ENCODE measurements at places on chromosomes 16 and 17. TPM values are rescaled to one million over a fixed set of nuclear protein-coding genes. Genes with fewer than 3 reads are reported as not detected.

DNA sequence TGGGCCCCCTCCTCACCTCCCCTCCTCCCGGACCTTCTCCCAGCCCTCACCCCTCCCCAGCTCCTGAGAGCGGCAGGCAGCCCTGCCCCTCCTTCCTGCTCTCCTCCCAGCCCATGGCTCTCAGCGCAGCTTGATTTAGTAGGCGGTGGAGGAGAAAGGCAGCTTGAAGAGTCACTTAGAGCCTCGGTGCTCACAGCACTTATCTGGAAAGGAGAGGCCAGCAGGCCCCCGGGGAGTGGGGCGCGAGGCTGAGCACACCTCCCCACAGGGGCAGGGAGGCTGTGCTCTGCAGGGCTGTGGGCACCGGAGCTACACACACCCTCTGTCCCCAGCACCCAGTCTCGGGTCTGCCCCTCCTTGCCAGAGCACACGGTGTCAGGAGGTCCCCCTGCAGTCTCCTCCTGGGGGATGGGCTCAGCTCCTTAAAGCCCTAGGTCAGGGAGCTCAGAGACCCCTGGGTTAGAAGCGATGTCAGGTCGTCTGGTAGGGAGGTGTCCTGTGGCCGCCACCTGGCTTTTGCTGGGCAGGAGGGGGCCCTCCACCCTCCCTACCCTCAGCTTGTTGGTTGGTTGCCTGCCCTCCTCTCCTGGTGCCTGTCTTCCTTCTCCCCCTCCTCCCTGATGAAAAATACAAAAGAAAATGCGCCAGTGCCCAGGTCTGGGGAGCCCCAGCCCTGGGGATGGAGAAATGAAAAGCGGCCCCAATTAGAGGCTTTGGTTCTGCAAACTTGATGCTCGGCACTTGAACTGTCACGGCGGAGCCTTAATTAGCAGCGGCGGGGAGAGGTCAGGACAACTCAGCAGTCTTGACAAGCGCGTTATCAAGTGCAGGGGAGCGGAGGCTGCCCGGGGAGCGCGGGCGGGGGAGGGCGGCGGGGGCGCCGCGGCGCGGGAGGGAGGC lies 151.1 kb upstream of the GSE1 start:
- H3K27me3 ChIP-seq: peaks cover 36% of the 10 kb centered on the region
- peak overlapping the region; percentile 48 for H3K4me3 ChIP-seq
- H3K36me3 ChIP-seq: no peaks in the 10 kb centered on the region
- H3K27ac ChIP-seq: no peak overlapping the region

DNA sequence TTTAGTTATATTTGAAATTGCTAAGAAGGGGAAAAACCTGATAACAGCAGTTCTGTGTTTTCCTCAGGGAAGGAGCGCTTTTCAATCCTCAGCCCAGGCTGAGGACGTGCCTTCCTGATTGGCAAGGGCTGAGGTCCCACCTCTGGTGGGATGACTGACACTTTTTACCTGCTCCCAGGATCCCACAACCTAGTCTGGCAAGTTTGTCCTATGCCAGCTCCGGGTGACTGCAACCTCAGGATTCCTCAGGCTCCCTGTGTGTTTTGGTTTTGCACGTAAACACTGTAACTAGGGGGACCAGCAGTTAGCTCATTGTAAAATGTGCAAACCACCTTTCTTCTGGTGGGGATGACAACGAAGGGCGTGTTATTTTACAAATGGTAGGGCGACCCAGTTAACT lies 7.5 kb downstream of the MARCHF10 start:
- no peak overlapping the region for H3K4me3 ChIP-seq
- no peaks in the 10 kb centered on the region for H3K4me1 ChIP-seq
- H3K27me3 ChIP-seq: peaks cover 6% of the 10 kb centered on the region
- H3K36me3 ChIP-seq: no peaks in the 10 kb centered on the region
- no peak overlapping the region for H3K27ac ChIP-seq
- no peak for DNase-seq

The ENPP7 gene
- 0.09 TPM for total RNA-seq

The MXRA7 gene
- 3.7 TPM for total RNA-seq

The AHSP gene
- not detected for total RNA-seq

The NAGLU gene
- 20.7 TPM for total RNA-seq

DNA sequence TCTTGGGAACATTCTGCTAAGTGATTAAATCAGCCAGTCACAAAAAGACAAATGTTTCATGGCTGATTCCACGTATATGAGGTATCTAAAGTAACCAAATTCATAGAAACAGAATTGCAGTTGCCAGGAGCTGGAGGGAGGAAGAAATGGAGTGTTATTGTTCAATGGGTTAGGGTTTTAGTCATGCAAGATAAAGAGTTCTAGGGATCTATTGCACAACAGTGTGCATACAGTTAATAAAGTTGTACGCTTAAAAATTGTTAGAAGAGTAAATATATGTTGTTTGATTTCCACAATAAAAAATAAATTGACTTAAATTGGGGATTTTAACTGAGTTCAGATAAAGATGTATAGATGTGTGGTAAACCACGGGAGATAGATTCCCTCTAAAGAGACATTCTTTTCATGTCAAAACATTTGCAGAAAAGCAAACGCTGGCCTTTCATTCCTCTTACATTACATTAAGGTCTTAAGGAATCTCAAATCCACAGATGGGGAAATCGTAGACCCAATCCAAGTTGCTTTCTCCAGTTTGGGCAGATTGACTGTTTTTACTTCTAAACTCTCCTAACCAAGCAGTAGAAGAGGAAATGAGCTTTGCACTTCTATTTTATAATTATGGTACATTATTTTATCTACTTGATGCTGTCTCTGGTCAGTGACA lies 4.6 kb downstream of the PRDM7 start:
- H3K36me3 ChIP-seq: no peaks in the 10 kb centered on the region
- DNase-seq: no peak
- no peak overlapping the region for H3K27ac ChIP-seq
- no peak overlapping the region for H3K4me3 ChIP-seq
- peaks cover 11% of the 10 kb centered on the region for H3K4me1 ChIP-seq

GRCh38 chr17:13476720-13477119 lies 125.0 kb downstream of the HS3ST3A1 start:
- no peaks in the 10 kb centered on the region for H3K27me3 ChIP-seq
- no peaks in the 10 kb centered on the region for H3K4me1 ChIP-seq
- DNase-seq: no peak
- no peak overlapping the region for H3K27ac ChIP-seq

DNA sequence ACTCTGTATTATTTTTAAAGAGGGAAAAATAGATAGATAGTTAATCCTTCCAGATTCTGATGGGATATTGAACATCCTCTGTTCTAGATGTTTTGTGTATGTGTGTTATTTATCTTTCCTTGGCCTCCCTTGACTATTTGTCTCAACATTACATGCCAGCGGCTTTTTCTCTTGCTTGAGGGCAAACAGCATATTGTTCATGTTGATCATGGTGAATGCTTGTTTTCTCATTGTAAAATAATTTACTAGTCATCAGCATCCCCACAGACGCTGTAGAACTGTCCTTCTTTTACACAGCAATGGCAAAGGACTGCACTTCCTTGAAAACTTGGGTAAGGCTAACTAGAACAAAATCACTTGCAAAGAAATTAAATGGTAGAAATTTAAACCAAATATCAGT lies 1376.4 kb upstream of the GOT2 start:
- no peak overlapping the region for H3K27ac ChIP-seq
- H3K4me3 ChIP-seq: no peak overlapping the region
- no peak for DNase-seq
- H3K36me3 ChIP-seq: no peaks in the 10 kb centered on the region

GRCh38 chr16:88454523-88454947 lies 1.5 kb downstream of the ZFPM1 start:
- H3K4me3 ChIP-seq: peak overlapping the region; percentile 96
- peak overlapping the region; percentile 95 for H3K27ac ChIP-seq
- no peaks in the 10 kb centered on the region for H3K36me3 ChIP-seq
- H3K27me3 ChIP-seq: peaks cover 6% of the 10 kb centered on the region
- peak; percentile 85 for DNase-seq

DNA sequence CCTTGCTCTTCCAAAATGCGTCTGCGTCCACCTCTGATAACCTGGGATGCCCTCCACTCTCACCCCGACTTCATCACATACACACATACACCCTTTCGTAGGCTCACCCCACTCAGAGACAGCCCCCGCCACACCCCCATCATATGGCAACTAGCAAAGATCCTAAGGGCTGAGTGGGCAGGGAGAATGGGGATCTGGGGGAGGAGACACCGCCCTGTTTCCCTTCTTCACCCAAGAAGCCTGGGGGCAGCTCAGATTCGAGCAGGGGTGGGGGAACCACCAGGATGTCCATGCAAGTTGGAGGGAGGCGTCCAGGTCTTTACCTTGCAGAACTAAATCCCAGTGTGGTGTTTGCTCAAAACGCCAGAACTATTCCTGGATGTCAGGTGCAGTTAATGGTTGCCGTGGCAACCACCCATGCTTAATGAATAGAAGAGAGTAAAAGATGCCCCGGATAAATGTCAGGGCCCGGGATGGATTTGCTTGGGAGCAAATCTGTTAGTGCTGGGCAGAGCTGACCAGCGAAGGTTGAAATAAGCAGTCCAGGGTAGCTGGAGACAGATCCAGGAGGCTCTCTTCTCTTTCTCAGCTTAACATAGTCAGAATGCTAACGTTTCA lies 72.8 kb downstream of the CACNG3 start:
- H3K4me1 ChIP-seq: no peaks in the 10 kb centered on the region
- H3K27ac ChIP-seq: no peak overlapping the region
- no peak overlapping the region for H3K4me3 ChIP-seq
- no peak for DNase-seq
- H3K27me3 ChIP-seq: no peaks in the 10 kb centered on the region

DNA sequence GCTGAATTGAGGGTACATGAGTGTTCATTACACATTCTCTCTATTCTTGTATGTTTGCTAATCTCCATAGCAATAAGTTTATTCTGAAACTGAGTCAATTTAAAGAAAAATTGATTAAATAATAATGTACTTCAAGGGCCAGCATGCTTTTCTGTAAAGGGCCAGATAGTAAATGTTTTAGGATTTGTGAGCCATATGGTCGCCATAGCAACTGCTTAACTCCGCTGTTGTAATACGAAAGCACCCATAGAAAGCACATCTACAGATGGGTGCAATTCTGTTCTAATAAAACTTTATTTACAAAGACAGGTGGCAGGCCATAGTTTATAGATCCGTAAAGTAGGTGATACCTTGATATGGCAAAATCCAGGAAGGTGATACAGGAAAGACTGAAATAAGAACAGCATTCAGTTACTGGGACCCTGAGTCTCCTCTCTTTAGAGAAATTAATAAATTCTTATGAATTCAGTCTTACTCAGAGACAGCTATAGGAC lies 36.6 kb downstream of the GRIN2A start:
- H3K27ac ChIP-seq: no peak overlapping the region
- no peaks in the 10 kb centered on the region for H3K4me1 ChIP-seq
- no peak overlapping the region for H3K4me3 ChIP-seq

DNA sequence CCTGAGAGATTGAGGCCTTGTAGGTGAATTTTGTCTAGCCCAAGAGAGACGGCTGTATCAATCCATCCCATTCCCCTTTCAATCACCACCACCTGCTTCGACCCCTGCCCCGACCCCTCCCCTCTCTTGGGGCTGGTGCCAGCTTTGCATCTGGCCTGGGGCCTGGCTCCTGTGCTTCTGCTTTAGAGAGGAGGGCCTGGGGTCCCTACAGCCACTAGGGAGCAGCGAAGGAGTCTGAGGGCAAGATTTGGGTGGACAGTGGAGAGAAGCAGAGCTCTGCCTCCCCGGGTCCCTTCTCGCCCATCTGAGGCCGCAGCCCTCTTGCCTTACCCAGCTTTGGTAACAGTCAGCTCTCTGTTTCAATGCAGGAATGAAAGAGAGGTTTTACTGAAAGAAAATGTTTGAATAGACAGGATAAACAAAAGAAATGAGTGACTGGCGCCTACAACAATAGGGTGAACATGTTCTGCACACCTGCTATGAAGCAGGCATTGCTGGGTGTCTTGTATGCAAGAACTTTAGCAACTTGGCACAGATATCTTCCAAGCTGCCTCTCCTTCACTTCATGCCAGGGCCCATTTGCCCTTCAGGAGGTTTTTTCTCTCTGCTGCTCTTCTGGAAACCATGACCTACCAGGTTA lies 57.4 kb downstream of the SLC47A1 start:
- no peak overlapping the region for H3K27ac ChIP-seq
- no peaks in the 10 kb centered on the region for H3K36me3 ChIP-seq
- no peaks in the 10 kb centered on the region for H3K4me1 ChIP-seq
- no peak for DNase-seq
- no peaks in the 10 kb centered on the region for H3K27me3 ChIP-seq
- no peak overlapping the region for H3K4me3 ChIP-seq

DNA sequence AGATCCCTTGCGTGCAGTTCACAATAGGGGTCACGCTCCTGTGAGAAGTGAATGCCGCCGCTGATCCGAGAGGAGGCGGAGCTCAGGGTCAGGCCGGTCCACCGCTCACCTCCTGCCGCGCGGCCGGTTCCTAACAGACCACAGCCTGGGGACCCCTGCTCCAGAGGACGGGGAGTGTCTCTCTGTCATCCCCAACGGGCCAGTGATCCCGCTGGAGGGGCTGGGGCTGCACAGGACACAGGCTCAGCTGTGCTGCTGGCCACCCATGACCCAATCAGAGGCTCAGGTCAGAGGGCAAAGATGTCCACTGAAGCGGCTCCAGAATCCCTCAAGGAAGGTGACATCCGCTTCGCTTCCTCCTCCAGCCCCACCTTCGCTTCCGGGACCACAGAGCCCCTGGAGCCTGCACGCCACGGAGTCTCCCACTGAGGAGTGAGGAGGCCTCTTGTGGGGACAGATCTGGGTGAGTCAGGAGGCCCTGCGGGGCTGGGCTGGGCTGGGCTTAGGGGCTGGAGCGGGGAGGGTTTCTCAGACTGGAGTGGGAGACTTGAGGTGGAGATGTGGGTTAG lies 115.4 kb downstream of the METRNL start:
- peak overlapping the region; percentile 19 for H3K27ac ChIP-seq
- H3K4me3 ChIP-seq: no peak overlapping the region
- H3K4me1 ChIP-seq: peaks cover 32% of the 10 kb centered on the region
- H3K36me3 ChIP-seq: no peaks in the 10 kb centered on the region
- no peaks in the 10 kb centered on the region for H3K27me3 ChIP-seq

- H3K4me1 ChIP-seq: no peaks in the 10 kb centered on the region
- no peak overlapping the region for H3K27ac ChIP-seq
- H3K36me3 ChIP-seq: no peaks in the 10 kb centered on the region
- H3K4me3 ChIP-seq: no peak overlapping the region
- peaks cover 33% of the 10 kb centered on the region for H3K27me3 ChIP-seq
- DNase-seq: no peak
Observed at GRCh38 chr16:19142939-19143598, 25.0 kb upstream of the SYT17 start.

GRCh38 chr17:10798332-10798749 lies 5.6 kb downstream of the TMEM238L start:
- no peaks in the 10 kb centered on the region for H3K36me3 ChIP-seq
- no peak for DNase-seq
- peaks cover 1% of the 10 kb centered on the region for H3K27me3 ChIP-seq

GRCh38 chr17:740240-741017 lies 8.0 kb downstream of the TLCD3A start:
- H3K36me3 ChIP-seq: peaks cover 74% of the 10 kb centered on the region
- peak overlapping the region; percentile 45 for H3K4me3 ChIP-seq
- DNase-seq: peak; percentile 72
- peak overlapping the region; percentile 79 for H3K27ac ChIP-seq
- H3K27me3 ChIP-seq: no peaks in the 10 kb centered on the region

The MEIOB gene
- total RNA-seq: not detected

The KRTAP2-3 gene
- total RNA-seq: not detected

The CRISPLD2 gene
- 0.19 TPM for total RNA-seq

- no peaks in the 10 kb centered on the region for H3K27me3 ChIP-seq
- H3K27ac ChIP-seq: no peak overlapping the region
- H3K4me3 ChIP-seq: no peak overlapping the region
- peaks cover 2% of the 10 kb centered on the region for H3K36me3 ChIP-seq
- DNase-seq: no peak
Observed at GRCh38 chr16:67551972-67552371, 10.4 kb upstream of the CTCF start.

Measured in activated CD4-positive, alpha-beta T cell treated with anti-CD3 and anti-CD28 coated beads, Interleukin-2, amount 10 ng/mL, durations not matched to agents 24 days and 14 days (primary cell).